ENCODE measurements at places on chromosomes 1 and 21. TPM values are rescaled to one million over a fixed set of nuclear protein-coding genes. Genes with fewer than 3 reads are reported as not detected.
A peak's percentile ranks its signal among the peaks of the same experiment; 100 is the strongest.

GRCh38 chr1:60956520-60956919 lies 125.8 kb upstream of the NFIA start:
- DNase-seq = no peak

- DNase-seq = no peak
Measured at GRCh38 chr1:110074166-110074565, 3.7 kb upstream of the ALX3 start.

GRCh38 chr1:40699787-40700186 lies 8.3 kb downstream of the NFYC start:
- no peak for DNase-seq

The PLA2G2C gene
- total RNA-seq = not detected

DNA sequence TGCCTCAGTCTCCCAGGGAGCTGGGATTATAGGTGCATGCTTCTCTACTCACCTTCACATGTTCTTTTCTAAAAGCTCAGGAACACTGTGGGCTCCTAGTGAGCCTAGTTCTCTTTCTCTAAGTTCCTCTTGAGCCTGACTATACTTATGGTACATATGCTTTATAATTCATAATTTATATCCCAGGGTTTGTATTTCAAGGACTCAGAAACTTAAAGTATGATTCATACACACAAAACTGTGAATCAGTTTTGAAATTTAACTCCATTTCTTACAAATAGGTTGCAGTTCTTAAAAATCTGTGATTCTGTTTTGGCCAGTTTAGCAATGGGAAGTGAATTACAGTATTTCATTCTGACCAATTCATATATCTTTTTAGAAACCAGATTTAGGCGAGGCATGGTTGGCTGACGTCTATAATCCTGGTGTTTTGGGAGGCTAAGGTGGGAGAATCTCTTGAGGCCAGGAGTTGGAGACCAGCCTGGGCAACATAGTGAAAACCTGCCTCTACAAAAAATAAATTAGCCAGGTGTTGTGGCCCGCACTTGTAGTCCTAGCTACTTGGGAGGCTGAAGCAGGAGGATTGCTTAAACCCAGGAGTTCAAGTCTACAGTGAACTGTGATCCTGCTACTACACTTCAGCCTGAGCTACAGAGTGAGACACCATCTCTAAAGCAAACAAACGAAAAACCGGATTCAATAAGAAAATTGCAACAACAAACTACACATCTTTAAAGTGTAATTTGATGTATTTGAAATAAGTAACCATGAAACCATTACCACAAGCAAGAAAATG lies 15.6 kb downstream of the RASAL2 start:
- no peak for DNase-seq

The HES3 gene
- not detected for total RNA-seq

DNA sequence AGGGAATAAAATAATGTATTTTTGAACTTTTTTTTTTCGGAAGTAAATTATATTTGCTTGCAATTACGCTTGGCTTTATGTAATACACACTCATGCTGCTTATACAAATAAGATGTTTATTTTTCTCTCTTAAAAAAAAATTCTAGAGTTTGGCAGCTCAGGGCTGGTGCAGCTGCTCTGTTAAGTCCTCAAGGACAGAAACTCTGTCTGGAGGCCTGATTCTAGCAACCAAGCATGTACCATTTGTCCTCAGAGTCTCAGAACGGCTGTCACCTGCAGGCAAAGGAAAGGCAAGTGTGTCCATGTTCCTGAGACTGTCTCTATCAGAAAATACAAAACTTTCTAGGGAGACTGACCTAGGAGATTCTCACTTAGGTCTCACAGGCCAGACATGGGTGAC lies 23.2 kb upstream of the CLDN17 start:
- DNase-seq = no peak

- peak; percentile 87 for DNase-seq
Measured at GRCh38 chr1:207828485-207829158, 76.8 kb downstream of the CD46 start.

- no peak for DNase-seq
Measured at GRCh38 chr1:6574025-6574620, 5.7 kb upstream of the ZBTB48 start.

The PPIAL4G gene
- not detected for total RNA-seq

DNA sequence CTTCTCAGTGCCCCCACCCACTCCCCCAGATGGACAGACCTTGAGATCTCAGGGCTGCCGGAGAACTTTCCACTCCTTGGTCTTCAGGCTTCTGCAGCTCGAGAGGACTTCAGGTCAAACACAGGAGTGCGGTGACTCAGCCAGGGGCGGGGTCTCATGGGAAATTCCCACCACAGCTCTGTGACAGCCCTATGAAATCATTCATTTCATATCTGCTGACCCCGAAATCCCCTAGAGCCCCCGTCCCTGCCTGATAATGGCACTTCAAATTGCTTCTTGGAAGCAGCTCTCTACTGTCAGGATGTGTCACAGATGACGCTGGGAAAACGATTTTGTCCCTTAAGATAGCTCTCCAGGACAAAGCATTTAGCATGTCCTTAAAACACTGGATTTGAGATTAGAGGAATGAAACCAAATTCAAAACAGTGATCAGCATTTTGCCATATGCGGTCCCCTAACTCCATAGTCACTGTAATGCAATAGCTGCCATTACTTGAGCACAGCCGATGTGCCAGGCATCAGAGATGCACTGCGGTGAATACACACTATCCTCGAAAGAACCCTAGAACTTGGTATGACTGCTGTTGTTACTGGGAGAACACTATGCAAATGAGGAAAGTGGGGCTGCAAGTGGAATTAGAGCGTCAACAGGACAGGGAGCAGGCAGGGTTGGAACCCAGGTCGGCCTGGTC lies at the start of gene TNFRSF9:
TSS of gene TNFRSF9 (minus strand) at position 95 of the 692 bp plus-strand sequence. CDS start 845 bp downstream, outside the sequence.
- DNase-seq = no peak

The SELP gene
- 7.1 TPM for total RNA-seq

The NBPF6 gene
- not detected for total RNA-seq

- no peak for DNase-seq
Measured at GRCh38 chr1:8796812-8797211, 20.6 kb downstream of the RERE start.

The SLC19A2 gene
- 16.5 TPM for total RNA-seq

DNA sequence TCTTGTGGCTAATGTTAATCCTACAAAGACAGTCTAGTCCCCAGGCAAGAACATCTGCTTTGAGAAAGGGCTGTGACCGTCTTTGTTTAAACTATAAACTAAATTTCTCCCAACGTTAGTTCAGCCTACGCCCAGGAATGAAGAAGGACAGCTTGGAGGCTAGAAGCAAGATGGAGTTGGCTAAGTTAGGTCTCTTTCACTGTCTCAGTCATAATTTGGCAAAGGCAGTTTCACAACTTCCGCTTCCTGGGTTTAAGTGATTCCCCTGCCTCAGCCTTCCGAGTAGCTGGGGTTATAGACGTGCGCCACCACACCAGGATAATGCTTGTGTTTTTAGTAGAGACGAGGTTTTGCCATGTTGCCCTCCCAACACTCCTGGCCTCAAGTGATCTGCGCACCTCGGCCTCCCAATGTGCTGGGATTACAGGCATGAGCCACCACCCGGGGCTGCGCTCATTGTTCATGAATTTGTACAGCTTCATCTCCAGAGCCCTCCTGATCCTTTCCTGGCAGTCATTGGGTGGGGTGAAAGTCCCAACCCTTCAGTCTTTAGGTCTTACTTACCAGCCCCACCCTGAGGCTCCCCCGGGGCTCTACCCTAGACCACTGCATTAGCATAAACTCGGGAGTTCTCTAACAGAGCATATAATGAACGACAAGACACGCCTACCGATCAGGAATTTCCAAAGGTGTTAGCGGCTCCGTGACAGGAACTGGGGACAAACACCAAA lies 4.9 kb upstream of the MASP2 start:
- no peak for DNase-seq

The SLC22A15 gene
- total RNA-seq = 10.3 TPM

DNA sequence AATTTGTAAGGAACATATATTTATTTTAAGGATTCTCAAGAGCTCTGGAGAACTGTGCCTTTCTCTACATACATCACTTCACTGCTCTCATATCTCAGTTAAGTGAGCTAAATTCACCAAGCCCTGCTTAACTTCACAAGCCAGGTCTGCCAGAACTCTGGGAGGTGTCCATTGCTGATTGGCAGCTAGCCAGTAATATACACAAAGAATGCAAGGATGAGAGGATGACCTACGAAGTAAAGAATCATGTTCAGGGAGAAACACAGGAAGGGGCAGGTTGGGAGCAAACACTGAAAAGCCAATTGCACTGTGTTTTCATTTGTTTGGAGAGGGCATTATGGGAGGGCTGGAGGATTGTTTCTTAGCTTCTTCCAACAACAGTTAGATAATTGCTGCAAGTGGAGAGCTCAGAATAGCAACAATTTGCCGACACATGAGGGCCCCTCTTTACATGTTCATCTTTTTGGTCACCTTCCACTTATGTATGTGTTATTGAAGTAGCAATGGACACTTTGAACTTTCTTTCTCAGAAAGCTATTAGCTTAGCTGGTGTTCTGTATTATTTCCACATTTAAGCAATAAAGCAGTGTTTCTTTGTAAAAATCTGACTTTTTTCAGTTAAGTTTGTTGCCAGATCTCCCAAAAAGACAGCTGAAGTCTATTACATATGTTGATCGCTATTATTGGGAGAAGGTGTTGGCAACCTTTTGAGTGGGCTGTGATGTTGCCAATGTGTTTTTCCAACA lies 254.8 kb downstream of the LTN1 start:
- no peak for DNase-seq

- no peak for DNase-seq
Measured at GRCh38 chr1:82366689-82367088, 566.0 kb downstream of the ADGRL2 start.

DNA sequence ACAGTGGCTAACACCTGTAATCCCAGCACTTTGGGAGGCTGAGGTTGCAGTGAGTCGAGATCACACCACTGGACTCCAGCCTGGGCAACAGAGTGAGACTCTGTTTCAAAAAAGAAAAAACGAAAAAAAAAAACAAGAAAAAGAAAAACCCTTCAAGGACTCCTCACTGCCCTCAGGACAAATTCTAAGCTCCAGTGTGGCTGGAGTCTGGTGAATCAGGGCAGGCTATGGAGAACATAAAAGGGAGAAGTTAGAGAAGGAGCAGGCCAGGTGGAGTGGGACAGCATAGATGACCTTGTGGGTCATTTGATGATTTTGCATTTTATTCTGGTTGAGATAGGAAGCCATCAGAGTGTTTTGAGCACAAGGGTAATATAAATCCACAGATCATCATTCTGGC lies 12.5 kb upstream of the UAP1 start:
- DNase-seq = no peak
